DND-41 (cell line): ENCODE measurements at places on chromosomes 13 and 19.

DNA sequence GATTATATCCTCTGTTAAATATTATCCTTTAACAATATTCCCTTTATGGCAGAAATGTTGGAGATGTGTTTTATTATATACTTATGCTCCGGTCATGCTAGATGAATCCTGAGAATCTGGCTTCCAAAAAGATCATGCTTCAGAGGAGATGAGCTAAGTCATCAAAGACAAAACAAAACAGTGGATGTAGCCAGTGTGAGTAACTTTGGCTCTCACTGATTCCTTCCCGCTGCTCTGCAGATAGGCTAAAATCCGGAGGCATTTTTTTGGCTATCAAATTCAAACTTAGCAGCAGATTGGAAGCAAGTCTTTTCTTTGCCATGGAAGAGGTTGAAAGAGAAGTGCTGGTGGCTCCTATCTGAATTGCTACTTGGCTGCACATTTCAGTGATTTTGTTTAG is 295.9 kb downstream of the GPC6 start:
- H3K36me3 ChIP-seq, result no peaks in the 10 kb centered on the region
- H3K4me3 ChIP-seq, result no peak overlapping the region
- no peak for DNase-seq
- H3K27ac ChIP-seq, result no peak overlapping the region
- no peaks in the 10 kb centered on the region for H3K27me3 ChIP-seq

DNA sequence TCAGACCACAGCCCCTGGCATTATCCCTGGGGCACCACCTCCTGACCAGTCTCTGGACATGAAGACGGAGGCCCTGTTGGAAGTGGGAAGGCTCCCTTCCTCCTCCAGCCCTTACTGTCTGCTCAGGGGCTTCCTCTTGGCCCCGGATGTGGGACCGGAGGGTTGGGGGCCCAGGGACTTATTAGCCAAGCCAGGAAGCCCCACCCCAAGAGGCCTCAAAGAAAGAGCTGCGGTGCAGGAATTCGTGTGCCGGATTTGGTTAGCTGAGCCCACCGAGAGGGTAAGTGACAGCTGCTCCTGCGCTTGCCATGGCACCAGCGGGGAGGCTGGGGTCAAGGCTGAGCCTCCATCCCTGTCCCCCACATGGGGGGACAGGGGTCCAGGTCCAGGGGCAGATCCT is at the start of gene RETN:
TSS of gene RETN (plus strand) at position 208 of the 400 bp plus-strand sequence. CDS start 278 bp downstream, outside the sequence.
- no peaks in the 10 kb centered on the region for H3K36me3 ChIP-seq
- H3K4me3 ChIP-seq, result no peak within 1 kb of the TSS
- DNase-seq, result peak; percentile 80
- peak within 1 kb of the TSS; percentile 57; the same call in 1 of the 2 replicates for H3K27ac ChIP-seq
- H3K4me1 ChIP-seq, result peaks cover 11% of the 10 kb centered on the region
- no peaks in the 10 kb centered on the region for H3K27me3 ChIP-seq

DNA sequence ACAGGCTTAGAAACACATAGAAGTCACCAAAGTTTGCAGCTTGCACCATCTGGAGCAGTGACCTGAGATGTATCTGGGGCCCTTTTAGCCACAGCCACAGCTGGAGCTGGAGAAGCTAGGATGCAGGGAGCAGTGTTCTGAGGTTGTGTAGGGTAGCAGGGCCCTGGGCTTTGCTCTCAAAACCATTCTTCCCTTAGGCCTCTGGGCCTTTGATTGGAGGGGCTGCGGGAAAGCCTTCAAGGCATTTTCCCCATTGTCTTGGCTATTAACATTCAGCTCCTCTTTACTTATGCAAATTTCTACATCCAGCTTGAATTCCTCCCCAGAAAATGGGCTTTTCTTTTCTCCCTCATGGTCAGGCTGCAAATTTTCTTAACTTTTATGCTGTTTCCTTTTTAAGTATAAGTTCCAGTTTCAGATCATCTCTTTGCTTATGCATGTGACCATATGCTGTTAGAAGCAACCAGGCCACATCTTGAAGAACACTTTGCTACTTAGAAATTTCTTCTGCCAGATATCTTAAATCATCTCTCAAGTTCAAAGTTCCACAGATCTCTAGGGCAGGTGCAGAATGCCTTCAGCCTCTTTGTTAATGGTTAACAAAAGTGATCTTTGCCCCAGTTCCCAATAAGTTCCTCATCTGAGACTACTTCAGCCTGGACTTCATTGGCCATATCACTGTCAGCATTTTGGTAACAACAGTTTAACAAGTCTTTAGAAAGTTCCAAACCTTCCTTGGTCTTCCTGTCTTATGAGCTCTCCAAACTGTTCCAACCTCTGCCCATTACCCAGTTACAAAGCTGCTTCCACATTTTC is 48.5 kb downstream of the NBEA start:
- no peaks in the 10 kb centered on the region for H3K36me3 ChIP-seq
- H3K27ac ChIP-seq, result no peak overlapping the region
- no peak for DNase-seq
- no peaks in the 10 kb centered on the region for H3K4me1 ChIP-seq
- no peaks in the 10 kb centered on the region for H3K27me3 ChIP-seq

GRCh38 chr13:71577127-71577526 is 289.9 kb downstream of the DACH1 start:
- H3K27me3 ChIP-seq, result no peaks in the 10 kb centered on the region
- no peak overlapping the region for H3K4me3 ChIP-seq
- H3K27ac ChIP-seq, result no peak overlapping the region
- no peaks in the 10 kb centered on the region for H3K36me3 ChIP-seq

DNA sequence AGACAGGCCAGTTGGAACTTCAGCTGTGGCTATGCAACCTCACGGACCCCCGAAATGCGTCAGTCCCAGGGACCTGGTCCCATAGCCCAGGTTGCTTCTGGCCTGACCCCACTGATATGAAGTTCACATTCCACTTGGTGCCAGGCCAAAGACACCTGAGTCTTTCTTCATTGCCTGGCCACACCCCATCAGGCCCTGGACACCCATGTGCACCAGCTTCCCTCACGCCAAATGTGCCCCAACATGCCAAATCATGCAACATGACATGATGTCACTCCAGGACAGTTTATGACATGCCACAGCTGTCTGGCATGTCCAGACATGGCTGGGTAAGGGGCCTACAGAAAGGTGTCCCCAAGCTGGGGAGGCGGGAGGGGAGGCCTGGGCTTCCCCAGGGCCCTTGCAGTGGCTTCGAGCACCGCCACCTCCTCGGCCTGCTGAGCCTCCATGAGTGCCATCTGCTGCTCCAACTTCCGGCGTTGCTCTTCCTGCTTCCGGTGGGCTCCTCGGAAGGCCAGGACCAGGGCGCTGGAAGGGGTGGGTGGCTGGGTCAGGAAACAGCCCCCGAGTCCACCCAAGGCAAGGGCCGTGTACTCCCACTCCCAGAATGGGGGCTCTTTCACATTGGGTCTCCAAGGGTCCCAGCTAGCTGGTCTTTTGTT is 4.3 kb upstream of the NR2F6 start:
- no peak overlapping the region for H3K27ac ChIP-seq
- H3K4me1 ChIP-seq, result peaks cover 11% of the 10 kb centered on the region
- no peak for DNase-seq
- H3K27me3 ChIP-seq, result no peaks in the 10 kb centered on the region
- no peak overlapping the region for H3K4me3 ChIP-seq
- H3K36me3 ChIP-seq, result no peaks in the 10 kb centered on the region

DNA sequence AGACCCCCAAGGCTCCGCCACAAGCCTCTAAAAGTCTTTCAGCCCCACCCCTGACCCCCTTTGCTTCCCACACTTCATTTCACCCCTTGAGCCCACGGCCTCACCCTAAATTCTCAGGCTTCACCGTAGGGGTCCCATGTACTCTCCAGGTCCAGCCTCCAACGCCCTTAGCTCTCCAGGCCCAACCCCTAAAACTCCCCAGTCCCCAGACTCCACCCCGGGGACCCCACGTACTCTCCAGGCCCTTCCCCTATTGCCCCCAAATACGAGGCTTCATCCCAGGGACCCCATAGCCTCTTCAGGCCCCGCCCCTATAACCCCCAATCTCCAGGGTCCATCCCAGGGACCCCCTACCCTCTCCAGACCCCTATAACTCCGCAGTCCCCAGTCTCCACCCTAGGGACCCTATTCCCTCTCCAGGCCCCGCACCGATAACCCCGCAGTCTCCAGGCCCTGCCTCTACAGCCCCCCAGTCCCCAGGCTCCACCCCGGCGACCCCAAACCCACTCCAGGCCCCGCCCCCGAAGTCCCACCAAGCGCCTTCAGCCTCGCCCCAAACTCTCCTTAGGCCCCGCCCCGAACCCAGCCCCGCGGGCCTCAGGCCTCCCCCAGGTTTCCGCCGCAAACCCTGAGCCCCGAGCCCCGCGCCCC is 619 bp downstream of the MED16 start:
- H3K4me1 ChIP-seq, result peaks cover 27% of the 10 kb centered on the region
- peaks cover 33% of the 10 kb centered on the region for H3K36me3 ChIP-seq
- peak overlapping the region; percentile 96; the same call in 1 of the 2 replicates for H3K4me3 ChIP-seq
- DNase-seq, result peak; percentile 70
- no peaks in the 10 kb centered on the region for H3K27me3 ChIP-seq

GRCh38 chr13:33377411-33377810 is 91.9 kb upstream of the STARD13 start:
- no peak overlapping the region for H3K4me3 ChIP-seq
- no peak overlapping the region for H3K27ac ChIP-seq
- H3K36me3 ChIP-seq, result no peaks in the 10 kb centered on the region
- H3K27me3 ChIP-seq, result no peaks in the 10 kb centered on the region
- H3K4me1 ChIP-seq, result no peaks in the 10 kb centered on the region

DNA sequence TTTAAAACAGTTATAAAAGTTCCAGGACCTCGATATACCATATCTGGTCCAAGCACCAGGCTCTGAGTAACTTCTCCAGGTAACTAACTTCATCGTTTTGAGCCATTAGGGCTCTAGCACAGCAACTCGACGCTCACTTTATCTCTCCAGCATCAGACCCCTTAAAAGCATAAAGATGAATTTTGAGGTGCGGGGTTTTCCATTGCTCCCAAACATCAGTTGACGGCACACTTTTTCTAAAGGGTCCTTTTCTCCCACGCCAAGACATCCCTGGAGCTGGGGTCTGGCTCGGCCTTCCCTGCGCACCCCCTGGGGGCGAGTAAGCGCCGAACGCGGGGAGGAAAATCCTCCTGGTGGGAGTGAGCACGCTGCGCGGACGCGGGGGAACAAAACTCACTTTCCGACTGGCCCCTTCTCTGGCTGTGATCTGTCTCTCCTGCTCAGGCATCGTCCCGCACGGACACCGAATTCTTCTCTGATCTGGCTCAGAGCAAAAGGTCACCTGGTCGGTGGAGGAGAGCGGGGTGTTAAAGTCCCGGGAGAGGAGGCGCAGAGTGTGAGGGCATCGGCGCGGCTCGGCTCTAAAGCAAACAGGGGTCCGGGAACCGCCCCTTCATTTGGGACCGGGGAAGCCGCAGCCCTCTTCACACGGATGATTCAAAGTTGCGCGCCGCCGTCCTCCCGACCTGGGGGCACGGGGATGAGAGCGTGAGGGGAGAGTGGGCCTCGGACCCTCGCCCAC is at the start of gene ATP7B:
TSS of gene ATP7B (minus strand) at position 561 of the 742 bp plus-strand sequence. CDS start at position 448, 113 bp downstream.
- peaks cover 26% of the 10 kb centered on the region for H3K4me1 ChIP-seq
- DNase-seq, result peak; percentile 25
- H3K27ac ChIP-seq, result peak within 1 kb of the TSS; percentile 77
- no peaks in the 10 kb centered on the region for H3K36me3 ChIP-seq

- H3K4me3 ChIP-seq, result no peak overlapping the region
- no peaks in the 10 kb centered on the region for H3K4me1 ChIP-seq
- H3K27me3 ChIP-seq, result peaks cover 16% of the 10 kb centered on the region
- no peak for DNase-seq
- no peaks in the 10 kb centered on the region for H3K36me3 ChIP-seq
- no peak overlapping the region for H3K27ac ChIP-seq
These were observed 42.9 kb downstream of the WASF3 start for GRCh38 chr13:26600343-26600742.

- H3K36me3 ChIP-seq, result no peaks in the 10 kb centered on the region
- no peak overlapping the region for H3K27ac ChIP-seq
- DNase-seq, result no peak
- no peaks in the 10 kb centered on the region for H3K27me3 ChIP-seq
- H3K4me3 ChIP-seq, result no peak overlapping the region
- no peaks in the 10 kb centered on the region for H3K4me1 ChIP-seq
These were observed 60.3 kb upstream of the ZNF536 start for GRCh38 chr19:30311911-30312310.

DNA sequence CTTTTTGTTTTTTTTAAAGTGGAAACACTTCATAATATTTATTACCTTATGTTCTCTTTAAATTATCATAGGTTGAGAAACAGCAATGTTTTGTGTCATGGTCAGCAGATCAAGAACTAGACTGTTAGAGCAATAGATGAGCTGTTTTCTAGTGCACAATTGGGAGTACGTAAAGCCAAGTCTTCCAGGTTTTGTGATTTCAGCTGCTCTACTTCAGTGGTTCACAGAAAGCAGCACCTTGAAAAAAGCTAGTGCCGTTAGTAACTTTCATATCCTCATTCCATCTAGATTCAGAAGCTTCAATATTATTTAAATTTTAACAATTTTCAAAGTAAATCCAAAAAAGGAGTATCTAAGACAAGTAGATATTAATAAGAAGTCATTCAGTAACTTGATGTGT is 1.9 kb downstream of the GPR18 start:
- H3K4me1 ChIP-seq, result 0 out of 2 replicates have a peak, but pooled peaks cover 2% of the 10 kb centered on the region
- no peak overlapping the region for H3K4me3 ChIP-seq
- peaks cover 46% of the 10 kb centered on the region for H3K36me3 ChIP-seq
- H3K27ac ChIP-seq, result no peak overlapping the region

DNA sequence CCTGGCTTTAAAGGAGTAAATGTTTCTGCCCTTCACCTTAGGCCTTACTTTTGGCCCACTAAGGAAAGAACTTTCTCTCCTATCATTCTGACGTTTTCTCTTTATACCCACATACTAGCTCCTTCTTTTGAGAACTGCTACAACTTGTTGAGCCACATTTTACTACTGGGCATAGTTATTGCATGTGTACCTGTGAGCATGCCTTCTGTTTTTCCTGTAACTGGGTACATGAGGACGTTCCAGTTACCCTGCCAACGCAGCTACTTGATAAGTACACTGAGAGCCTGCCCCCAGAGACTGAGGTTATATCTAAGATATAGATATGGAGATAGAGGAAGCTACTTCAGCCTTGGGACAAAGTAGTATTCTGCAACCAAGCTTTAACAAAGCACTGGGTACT is 3.5 kb downstream of the CCDC169 start:
- H3K27ac ChIP-seq, result no peak overlapping the region
- no peaks in the 10 kb centered on the region for H3K36me3 ChIP-seq
- H3K4me1 ChIP-seq, result no peaks in the 10 kb centered on the region
- no peak for DNase-seq
- H3K4me3 ChIP-seq, result no peak overlapping the region
- H3K27me3 ChIP-seq, result no peaks in the 10 kb centered on the region

DNA sequence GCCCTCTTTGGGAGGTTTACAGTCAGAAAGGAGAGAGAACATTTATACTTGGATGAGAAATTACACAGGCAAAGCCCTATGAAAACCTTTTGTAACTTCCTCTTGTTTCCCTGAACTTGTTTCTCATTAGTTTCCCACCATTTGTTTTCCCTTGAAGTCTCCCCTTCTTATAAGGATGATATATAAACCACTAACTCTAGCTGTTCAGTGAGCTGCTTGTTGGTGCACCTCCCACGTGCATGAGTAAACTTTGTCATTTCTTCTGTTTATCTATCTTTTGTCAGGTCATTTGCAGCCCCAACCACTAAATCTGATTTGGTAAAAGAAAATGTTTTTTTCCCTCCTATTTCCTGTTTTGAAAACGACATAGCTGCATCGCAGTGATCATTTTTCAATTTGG is 919.9 kb downstream of the SLITRK1 start:
- no peak for DNase-seq
- H3K4me1 ChIP-seq, result no peaks in the 10 kb centered on the region
- H3K27ac ChIP-seq, result no peak overlapping the region

- H3K4me3 ChIP-seq, result no peak overlapping the region
- H3K4me1 ChIP-seq, result no peaks in the 10 kb centered on the region
- no peaks in the 10 kb centered on the region for H3K27me3 ChIP-seq
- H3K27ac ChIP-seq, result no peak overlapping the region
- no peaks in the 10 kb centered on the region for H3K36me3 ChIP-seq
These were observed 78.5 kb downstream of the SCGB2B2 start for GRCh38 chr19:34598217-34599155.
